ENCODE measurements at places on chromosomes 2 and 18. TPM values are rescaled to one million over a fixed set of nuclear protein-coding genes. Genes with fewer than 3 reads are reported as not detected.

DNA sequence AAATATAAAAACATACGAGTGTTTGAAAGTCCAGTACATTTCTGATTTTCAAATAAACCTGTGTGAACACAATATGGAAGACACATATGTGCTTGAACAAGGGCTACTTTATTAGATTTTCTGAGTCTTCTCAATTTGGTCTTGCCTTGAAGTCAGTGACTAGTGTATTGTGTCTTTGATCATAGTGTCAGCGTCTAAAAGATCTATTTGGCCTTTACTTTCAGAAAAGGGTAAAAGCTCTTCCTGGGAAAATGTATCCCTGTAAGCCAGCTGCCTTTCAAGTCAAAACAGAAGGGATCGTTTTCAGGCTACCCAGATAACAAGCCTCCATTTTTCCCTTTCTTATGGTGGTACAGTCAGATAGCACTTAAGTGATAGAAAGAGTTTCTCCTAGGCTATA lies 471.9 kb downstream of the CMPK2 start:
- DNase-seq = no peak
- H3K4me3 ChIP-seq = no peak overlapping the region
- no peak overlapping the region for H3K27ac ChIP-seq
- H3K27me3 ChIP-seq = no peaks in the 10 kb centered on the region

DNA sequence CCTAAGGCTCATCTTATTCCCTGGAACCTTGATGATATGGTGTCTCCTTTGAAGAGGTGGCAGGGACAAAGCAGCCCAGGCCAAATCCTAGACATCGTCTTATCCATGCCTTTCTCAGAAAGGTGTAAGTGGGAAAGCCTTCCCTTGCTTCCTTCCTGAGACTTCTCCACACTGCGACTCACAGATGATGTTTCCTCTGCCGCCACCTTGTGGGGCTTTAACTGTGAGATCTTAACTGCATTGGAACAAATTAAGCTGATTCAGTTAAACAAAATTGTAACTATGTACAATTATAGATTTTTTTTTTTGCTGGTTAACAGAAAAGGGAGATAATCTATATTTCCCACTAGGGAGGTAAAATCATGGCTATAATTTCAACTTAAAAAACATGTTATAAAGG lies 10.0 kb upstream of the GCA start:
- no peaks in the 10 kb centered on the region for H3K36me3 ChIP-seq
- no peaks in the 10 kb centered on the region for H3K4me1 ChIP-seq
- H3K27ac ChIP-seq = no peak overlapping the region
- H3K27me3 ChIP-seq = no peaks in the 10 kb centered on the region
- DNase-seq = peak; percentile 36
- no peak overlapping the region for H3K4me3 ChIP-seq

DNA sequence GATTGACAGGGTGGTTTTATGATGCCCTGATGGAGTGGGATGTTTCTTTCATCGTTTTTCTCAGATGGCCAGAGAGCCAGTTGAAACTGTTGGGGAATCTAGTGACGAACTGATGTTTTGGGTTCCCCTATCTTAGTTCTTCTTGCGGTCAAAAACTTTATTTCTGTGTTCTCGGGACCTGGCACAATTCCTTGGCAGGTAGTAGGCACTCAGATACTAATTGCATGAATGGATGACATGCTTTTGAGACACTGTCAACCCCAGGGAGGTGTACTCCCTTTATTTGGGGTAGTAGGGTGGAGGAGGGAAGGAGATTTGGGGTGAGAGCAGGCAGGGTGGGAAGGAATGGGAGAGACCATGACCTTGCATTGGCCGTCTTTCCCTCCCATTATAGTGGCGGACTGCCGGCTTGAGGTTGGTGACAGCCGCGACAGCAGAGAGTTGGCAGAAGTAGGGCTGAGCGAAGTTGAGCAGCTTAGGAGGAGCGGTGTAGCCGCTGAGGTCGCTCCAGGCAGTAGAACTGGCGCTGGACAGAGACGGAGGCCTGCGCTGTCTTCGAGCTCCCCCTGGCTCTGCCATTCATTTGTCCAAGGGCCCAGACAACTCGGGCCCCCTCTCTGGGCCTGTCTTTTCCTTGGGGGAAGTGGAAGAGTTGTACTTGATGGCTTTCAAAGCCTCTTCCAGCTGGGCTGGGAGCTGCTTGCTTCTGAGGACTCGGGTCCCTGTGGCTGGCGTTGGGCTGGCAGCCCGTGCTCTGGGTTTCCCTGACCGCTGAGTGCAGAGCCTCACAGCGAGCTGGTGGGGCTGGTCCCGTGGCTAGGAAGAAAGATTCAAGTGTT lies 2.6 kb downstream of the TET3 start:
- H3K4me3 ChIP-seq = peak overlapping the region; percentile 84
- H3K27me3 ChIP-seq = peaks cover 7% of the 10 kb centered on the region
- peaks cover 21% of the 10 kb centered on the region for H3K4me1 ChIP-seq

The KIF3C gene
- total RNA-seq = 35.2 TPM

The CCL20 gene
- total RNA-seq = not detected

All from H9 (cell line).